Colonic mucosa (tissue), 4 donors: ENCODE measurements at places on chromosomes 11 and 22. TPM values are rescaled to one million over a fixed set of nuclear protein-coding genes. Genes with fewer than 3 reads are reported as not detected.

GRCh38 chr11:116519499-116519898 lies 253.3 kb downstream of the BUD13 start:
- H3K36me3 ChIP-seq = no peaks in the 10 kb centered on the region
- no peak overlapping the region for H3K27ac ChIP-seq
- DNase-seq = no peak
- H3K4me3 ChIP-seq = no peak overlapping the region

- H3K36me3 ChIP-seq = no peaks in the 10 kb centered on the region
- no peak for DNase-seq
- no peak overlapping the region for H3K27ac ChIP-seq
Observed at GRCh38 chr22:33865248-33865647, 55.0 kb downstream of the LARGE1 start.

GRCh38 chr22:20554824-20555223 lies 47.4 kb downstream of the MED15 start:
- peaks cover 11% of the 10 kb centered on the region for H3K36me3 ChIP-seq
- H3K27me3 ChIP-seq = no peaks in the 10 kb centered on the region
- H3K4me1 ChIP-seq = peaks cover 13% of the 10 kb centered on the region
- H3K4me3 ChIP-seq = no peak overlapping the region

DNA sequence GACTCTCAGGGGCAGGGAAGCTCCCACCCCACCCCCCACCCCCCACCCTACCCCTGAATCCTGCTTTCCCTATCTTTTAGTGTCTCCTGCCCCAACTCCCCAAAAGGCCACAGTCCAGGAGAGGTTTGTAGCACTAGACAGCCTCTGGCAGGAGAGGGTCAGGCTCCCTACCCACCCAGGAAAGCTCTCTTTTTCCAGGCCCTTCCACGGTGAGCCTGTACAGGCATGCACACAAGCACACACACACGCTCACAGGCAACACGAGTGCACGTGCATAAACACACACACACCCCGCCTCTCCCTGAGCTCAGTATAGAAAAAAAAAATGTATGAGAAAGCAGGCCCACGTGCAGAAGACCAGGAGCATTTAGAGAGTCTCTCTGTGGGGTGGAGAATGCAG lies 414.0 kb downstream of the MN1 start:
- no peaks in the 10 kb centered on the region for H3K27me3 ChIP-seq
- H3K4me1 ChIP-seq = no peaks in the 10 kb centered on the region
- H3K36me3 ChIP-seq = no peaks in the 10 kb centered on the region
- DNase-seq = no peak
- H3K4me3 ChIP-seq = no peak overlapping the region
- H3K27ac ChIP-seq = no peak overlapping the region

DNA sequence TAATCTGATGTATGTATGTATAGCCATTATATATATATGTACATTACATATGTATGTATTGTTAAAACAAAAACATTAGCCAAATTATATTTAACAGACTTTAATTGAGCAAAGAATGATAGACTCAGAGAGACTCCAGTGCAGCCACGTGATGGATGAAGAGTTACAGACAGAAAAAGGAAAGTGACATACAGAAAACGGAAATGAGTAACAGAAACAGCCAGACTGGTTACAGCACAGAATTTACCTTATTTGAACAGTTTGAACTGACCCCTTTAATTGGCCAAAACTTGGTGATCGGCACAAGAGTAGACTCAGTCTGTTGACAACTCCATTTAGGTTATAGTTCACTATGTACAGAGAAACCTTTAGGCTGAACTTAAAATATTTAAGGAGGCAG lies 35.0 kb downstream of the CHORDC1 start:
- no peak overlapping the region for H3K4me3 ChIP-seq
- no peak overlapping the region for H3K27ac ChIP-seq
- H3K4me1 ChIP-seq = no peaks in the 10 kb centered on the region
- DNase-seq = no peak
- H3K36me3 ChIP-seq = no peaks in the 10 kb centered on the region

GRCh38 chr11:44518968-44519550 lies 46.4 kb upstream of the CD82 start:
- H3K36me3 ChIP-seq = no peaks in the 10 kb centered on the region
- H3K4me3 ChIP-seq = no peak overlapping the region
- H3K27ac ChIP-seq = no peak overlapping the region
- no peaks in the 10 kb centered on the region for H3K4me1 ChIP-seq
- H3K27me3 ChIP-seq = no peaks in the 10 kb centered on the region
- DNase-seq = no peak

DNA sequence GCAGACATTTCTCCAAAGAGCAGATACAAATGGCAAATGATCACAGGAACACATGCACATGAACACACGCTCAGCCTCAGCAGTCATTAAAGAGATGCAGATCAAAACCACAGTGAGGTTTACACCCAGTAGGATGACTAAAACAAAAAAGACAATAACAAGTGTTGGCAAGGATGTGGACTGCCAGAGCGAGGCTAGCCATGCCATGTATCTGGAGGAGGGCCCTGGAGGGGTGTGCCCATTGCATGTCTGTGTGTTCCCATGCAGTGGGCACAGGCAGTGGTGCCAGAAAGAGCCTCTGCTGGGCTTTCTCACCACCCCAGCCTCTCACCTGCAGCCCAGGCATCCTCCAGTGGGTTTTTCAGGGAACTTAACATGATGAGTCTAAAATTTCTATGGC lies 54.2 kb upstream of the KCNQ1OT1 start:
- no peaks in the 10 kb centered on the region for H3K4me1 ChIP-seq
- no peaks in the 10 kb centered on the region for H3K27me3 ChIP-seq
- no peak for DNase-seq
- H3K27ac ChIP-seq = no peak overlapping the region
- H3K36me3 ChIP-seq = no peaks in the 10 kb centered on the region

GRCh38 chr11:47028195-47029093 lies 91.9 kb downstream of the CSTPP1 start:
- no peak overlapping the region for H3K27ac ChIP-seq
- no peaks in the 10 kb centered on the region for H3K4me1 ChIP-seq
- no peaks in the 10 kb centered on the region for H3K27me3 ChIP-seq
- no peak for DNase-seq
- H3K36me3 ChIP-seq = no peaks in the 10 kb centered on the region
- H3K4me3 ChIP-seq = no peak overlapping the region

- H3K4me3 ChIP-seq = peak within 1 kb of the TSS; percentile 96
- no peaks in the 10 kb centered on the region for H3K4me1 ChIP-seq
- H3K27me3 ChIP-seq = no peaks in the 10 kb centered on the region
- DNase-seq = peak; percentile 72
- peak within 1 kb of the TSS; percentile 94 for H3K27ac ChIP-seq
- H3K36me3 ChIP-seq = peaks cover 12% of the 10 kb centered on the region
Observed at GRCh38 chr11:66069715-66070603, at the start of gene PACS1. TSS of gene PACS1 (plus strand) at chr11:66070272. CDS start at chr11:66070487, 215 bp downstream.

- no peak for DNase-seq
- H3K27ac ChIP-seq = no peak overlapping the region
- H3K36me3 ChIP-seq = no peaks in the 10 kb centered on the region
- H3K4me1 ChIP-seq = no peaks in the 10 kb centered on the region
Observed at GRCh38 chr11:112614605-112615004, 346.6 kb upstream of the NCAM1 start.

DNA sequence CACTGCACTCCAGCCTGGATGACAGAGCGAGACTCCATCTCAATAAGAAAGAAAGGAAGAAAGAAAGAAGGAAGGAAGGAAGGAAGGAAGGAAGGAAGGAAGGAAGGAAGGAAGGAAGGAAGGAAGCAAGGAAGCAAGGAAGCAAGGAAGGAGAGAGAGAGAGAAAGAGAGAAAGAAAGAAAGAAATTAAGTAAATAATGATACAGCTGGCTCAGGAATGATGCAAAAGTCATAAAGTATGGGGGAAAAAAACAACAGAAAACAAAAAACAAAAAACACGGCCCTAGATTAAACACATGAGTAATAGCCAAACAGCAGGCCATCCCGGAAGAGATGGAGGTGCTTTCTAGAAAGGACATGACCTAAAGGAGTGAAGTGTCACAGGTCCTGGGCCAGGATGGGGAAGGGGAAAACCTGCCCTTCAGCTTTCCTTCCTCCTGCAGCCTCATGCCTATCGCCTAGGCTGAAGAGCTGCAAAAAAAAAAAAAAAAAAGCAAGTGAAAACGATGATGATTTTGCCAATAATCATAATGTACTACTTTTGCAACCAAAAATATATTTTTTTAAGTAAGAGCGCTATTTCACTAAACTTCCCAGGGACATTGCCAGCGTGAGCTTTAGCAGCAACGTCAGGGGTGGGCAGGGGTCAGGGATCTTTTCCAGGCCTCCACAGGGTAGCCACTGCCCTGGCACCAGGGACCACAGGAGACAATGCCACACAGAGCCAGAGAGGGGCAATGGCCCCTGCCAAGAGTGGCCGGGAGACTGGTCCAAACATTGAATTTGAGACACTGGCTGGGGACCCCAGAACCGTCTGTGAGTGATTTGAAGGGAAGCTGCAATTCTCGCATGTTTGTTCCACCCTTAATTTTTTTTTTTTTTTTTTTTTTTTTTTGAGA lies 28.2 kb upstream of the TMPRSS4 start:
- H3K27ac ChIP-seq = no peak overlapping the region
- no peaks in the 10 kb centered on the region for H3K36me3 ChIP-seq
- H3K4me3 ChIP-seq = no peak overlapping the region
- no peaks in the 10 kb centered on the region for H3K4me1 ChIP-seq
- no peak for DNase-seq

- no peaks in the 10 kb centered on the region for H3K36me3 ChIP-seq
- H3K4me1 ChIP-seq = peaks cover 5% of the 10 kb centered on the region
- no peaks in the 10 kb centered on the region for H3K27me3 ChIP-seq
- no peak for DNase-seq
Observed at GRCh38 chr11:74175920-74176319, 4.8 kb downstream of the PPME1 start.

GRCh38 chr11:119591836-119592310 lies 137.1 kb downstream of the NECTIN1 start:
- H3K27ac ChIP-seq = no peak overlapping the region
- H3K27me3 ChIP-seq = no peaks in the 10 kb centered on the region
- H3K4me1 ChIP-seq = no peaks in the 10 kb centered on the region
- H3K4me3 ChIP-seq = no peak overlapping the region

DNA sequence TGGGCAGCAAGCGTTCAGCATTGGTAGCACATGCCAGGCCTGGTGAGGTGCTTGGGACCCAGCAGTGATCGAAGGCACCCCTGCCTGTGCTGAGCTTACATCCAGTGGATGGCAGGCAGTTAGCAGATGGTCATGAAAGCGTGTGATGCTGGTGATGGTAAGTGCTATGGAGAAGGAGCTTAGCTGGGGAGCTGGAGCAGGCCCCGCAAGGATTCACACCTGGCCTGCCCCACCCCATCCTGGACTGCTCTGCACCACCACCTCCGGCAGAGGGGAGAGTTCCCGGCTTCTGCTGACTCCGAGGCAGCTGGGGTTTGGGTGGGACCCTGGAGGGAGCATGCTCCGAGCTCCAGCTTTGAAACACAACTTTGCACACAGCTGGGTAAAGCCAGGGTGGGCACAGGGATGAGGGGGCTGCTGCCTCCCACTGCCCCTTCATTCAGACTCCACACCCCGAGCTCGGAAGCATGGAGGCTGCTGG lies 16.2 kb downstream of the MPPED1 start:
- no peak overlapping the region for H3K4me3 ChIP-seq
- DNase-seq = no peak
- H3K27ac ChIP-seq = no peak overlapping the region
- H3K4me1 ChIP-seq = no peaks in the 10 kb centered on the region

GRCh38 chr22:36435516-36436415 lies 45.7 kb downstream of the TXN2 start:
- no peak overlapping the region for H3K4me3 ChIP-seq
- DNase-seq = peak; percentile 88
- no peaks in the 10 kb centered on the region for H3K27me3 ChIP-seq
- H3K36me3 ChIP-seq = no peaks in the 10 kb centered on the region

GRCh38 chr11:18321578-18321968 lies 367 bp downstream of the HPS5 start:
- peak overlapping the region; percentile 89 for H3K27ac ChIP-seq
- DNase-seq = no peak
- peaks cover 26% of the 10 kb centered on the region for H3K4me1 ChIP-seq
- H3K27me3 ChIP-seq = no peaks in the 10 kb centered on the region

- no peak for DNase-seq
- H3K4me1 ChIP-seq = no peaks in the 10 kb centered on the region
- H3K27me3 ChIP-seq = peaks cover 23% of the 10 kb centered on the region
- no peaks in the 10 kb centered on the region for H3K36me3 ChIP-seq
Observed at GRCh38 chr11:107017104-107017432, 1.2 kb downstream of the GUCY1A2 start.

GRCh38 chr11:36074941-36075431 lies 131.1 kb downstream of the LDLRAD3 start:
- no peak overlapping the region for H3K27ac ChIP-seq
- DNase-seq = no peak
- H3K27me3 ChIP-seq = no peaks in the 10 kb centered on the region
- H3K4me3 ChIP-seq = no peak overlapping the region

- no peak for DNase-seq
- no peaks in the 10 kb centered on the region for H3K4me1 ChIP-seq
- H3K36me3 ChIP-seq = no peaks in the 10 kb centered on the region
- no peak overlapping the region for H3K4me3 ChIP-seq
- no peak overlapping the region for H3K27ac ChIP-seq
Observed at GRCh38 chr22:22872722-22873708, 14.6 kb upstream of the IGLL5 start.

DNA sequence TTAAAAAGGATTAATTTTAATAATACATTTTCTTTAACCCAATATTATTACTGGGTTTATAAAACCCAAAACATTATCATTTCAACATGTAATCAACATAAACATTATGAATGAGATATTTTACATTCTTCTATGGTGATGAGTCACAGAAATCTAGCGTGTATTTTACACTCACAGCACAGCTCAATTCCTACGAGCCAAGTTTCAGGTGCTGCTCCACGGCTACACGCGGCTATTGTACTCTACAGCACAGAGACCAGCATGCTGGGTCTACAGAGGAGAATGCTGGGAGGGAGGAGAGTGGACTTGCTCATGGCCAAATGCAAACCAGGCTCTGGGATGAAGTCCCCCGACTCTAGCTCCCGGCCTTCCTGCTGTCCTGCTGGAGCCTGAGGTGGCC lies 72.0 kb upstream of the LMO1 start:
- no peaks in the 10 kb centered on the region for H3K4me1 ChIP-seq
- H3K4me3 ChIP-seq = no peak overlapping the region
- H3K27me3 ChIP-seq = no peaks in the 10 kb centered on the region
- DNase-seq = no peak
- H3K27ac ChIP-seq = no peak overlapping the region
- H3K36me3 ChIP-seq = no peaks in the 10 kb centered on the region

LARGE2 gene
- 4.1 TPM for total RNA-seq

TSPAN32 gene
- total RNA-seq = 0.40 TPM

CARD16 gene
- total RNA-seq = 40.2 TPM

CD3E gene
- 4.3 TPM for total RNA-seq

ACRV1 gene
- total RNA-seq = not detected

FAM180B gene
- total RNA-seq = not detected

CDC45 gene
- total RNA-seq = 35.9 TPM

FANCF gene
- 18.8 TPM for total RNA-seq

OR52I2 gene
- total RNA-seq = not detected

OR52K2 gene
- not detected for total RNA-seq

AMPD3 gene
- total RNA-seq = 7.9 TPM

SSTR3 gene
- total RNA-seq = not detected

ART1 gene
- not detected for total RNA-seq

PAAF1 gene
- total RNA-seq = 13.2 TPM
